ENCODE measurements at places on chromosomes 6 and 20.

DNA sequence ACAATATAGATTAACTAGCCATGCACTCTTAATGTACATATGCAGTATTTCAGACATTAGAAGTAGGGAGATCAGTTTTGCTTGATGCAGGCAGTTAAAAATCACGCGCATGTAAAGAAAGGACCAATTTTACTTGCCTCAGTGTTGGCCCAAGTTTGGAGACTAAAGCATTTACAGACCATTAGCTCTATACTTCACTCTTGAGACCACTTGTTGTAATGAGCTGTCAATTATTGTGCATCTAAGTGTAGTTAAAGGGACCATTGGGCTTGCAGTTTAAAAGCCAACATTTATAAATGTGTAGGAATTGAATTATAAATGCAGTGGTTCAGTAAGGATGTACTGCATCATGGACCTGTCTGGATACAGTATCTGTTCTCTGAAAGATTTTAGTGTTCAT, 53.7 kb downstream of the PLCB4 start:
- DNase-seq = no peak

DNA sequence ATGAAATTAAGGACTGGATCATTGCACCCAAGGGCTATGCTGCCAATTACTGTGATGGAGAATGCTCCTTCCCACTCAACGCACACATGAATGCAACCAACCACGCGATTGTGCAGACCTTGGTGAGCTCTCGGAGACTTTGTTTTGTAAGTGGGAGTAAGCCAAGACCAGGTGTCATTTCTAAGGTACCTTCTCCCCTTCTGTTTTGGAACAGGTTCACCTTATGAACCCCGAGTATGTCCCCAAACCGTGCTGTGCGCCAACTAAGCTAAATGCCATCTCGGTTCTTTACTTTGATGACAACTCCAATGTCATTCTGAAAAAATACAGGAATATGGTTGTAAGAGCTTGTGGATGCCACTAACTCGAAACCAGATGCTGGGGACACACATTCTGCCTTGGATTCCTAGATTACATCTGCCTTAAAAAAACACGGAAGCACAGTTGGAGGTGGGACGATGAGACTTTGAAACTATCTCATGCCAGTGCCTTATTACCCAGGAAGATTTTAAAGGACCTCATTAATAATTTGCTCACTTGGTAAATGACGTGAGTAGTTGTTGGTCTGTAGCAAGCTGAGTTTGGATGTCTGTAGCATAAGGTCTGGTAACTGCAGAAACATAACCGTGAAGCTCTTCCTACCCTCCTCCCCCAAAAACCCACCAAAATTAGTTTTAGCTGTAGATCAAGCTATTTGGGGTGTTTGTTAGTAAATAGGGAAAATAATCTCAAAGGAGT, 30.4 kb downstream of the TXNDC5 start:
- DNase-seq = no peak

DNA sequence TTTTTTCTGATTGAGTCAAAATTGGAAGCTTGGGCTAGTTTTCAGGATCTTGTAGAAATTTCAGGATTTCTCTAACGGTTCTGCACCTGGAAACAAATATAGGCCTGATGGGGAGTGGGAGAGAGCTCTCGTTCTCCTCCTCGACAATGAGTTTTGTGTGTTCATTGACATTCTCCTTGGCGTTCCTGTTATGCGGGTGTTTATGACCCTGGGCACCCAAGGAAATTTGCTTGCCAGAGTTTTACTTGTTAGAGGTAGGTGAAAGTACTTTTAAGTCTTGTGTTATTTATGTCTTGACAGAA, 2.2 kb downstream of the ASXL1 start:
- DNase-seq = no peak

GRCh38 chr6:156657296-156657695, 119.9 kb upstream of the ARID1B start:
- no peak for DNase-seq
